GM23248 (cell line): ENCODE measurements at places on chromosomes 12 and 14. TPM values are rescaled to one million over a fixed set of nuclear protein-coding genes. Genes with fewer than 3 reads are reported as not detected.

GRCh38 chr14:71395636-71396035 is 488.4 kb downstream of the PCNX1 start:
- no peak for DNase-seq

GRCh38 chr12:60394665-60395064 is 798.8 kb downstream of the SLC16A7 start:
- peak; percentile 80 for DNase-seq

GRCh38 chr14:29030970-29031369 is 264.4 kb downstream of the FOXG1 start:
- no peak for DNase-seq

GRCh38 chr14:22375321-22375930 is 213.6 kb downstream of the DAD1 start:
- DNase-seq = peak; percentile 68

GRCh38 chr12:3725388-3726115 is 27.4 kb downstream of the CRACR2A start:
- peak; percentile 30 for DNase-seq

DNA sequence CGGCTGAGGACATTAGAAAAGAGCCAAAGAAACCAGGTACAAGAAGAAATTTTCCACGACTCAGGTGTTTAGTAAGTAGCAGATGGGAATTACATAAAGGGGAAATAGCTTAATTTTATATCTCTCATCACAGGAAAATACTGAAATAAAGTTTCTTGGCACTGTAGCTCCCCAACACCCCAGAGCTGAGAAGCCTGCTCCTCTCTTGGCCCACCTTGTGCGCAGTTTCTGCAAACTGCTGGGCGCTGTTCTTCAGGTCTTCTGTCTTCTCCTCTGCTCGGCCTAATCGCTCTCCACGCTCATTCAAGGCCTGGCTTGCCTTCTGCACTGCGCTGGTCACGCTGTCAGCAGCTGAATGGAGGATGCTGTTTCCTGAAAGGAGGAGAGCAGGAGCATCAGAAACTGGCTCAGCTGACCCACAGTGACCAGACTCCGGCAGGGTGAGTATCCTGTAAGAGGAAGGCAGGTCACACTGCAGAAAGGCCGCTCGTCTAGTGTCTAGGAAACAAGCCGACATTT is 184.9 kb upstream of the GZMB start:
- no peak for DNase-seq

GNB3 gene
- polyA plus RNA-seq = 1.5 and 2.2 TPM in 2 replicates

DNA sequence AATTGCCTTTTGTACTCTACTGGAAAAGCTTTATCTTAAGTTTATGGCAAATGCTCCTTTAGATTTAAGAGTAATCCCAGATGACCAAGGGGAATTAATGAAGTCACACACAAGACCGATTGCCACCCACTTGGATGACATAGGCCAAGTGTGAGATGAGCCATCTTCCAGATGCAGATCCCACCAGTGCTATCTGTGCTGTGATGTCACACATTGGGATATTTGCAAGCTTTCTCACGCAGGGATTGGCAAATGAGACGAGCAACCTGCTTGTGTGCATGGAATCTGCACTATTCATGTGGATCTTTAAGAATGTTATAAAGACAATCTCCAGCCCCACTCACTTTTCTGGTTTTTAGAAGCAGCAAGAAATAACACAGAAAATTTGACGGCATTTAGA is 602.1 kb upstream of the TMEM132C start:
- peak; percentile 82 for DNase-seq

DNA sequence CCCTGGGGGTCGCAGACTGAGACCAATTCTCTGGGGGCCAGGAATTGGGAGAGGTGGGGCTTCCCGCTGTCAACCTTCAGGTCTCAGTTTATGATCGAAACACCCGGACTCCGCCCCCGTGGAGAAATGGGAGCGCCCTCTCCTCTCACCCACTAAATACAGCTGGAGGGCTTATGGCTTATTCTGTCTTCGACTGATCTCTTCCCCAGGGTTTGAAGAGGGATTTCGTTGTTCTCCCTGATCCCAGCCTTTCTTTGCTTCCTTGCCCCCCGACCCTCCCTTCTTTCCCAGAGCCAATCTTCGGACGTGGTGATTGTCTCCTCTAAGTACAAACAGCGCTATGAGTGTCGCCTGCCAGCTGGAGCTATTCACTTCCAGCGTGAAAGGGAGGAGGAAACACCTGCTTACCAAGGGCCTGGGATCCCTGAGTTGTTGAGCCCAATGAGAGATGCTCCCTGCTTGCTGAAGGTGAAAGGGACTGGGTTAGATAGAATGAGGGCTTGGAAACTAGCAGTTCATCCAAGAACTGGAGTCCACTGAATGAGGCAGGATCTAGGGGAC is 607 bp downstream of the OS9 start:
- peak; percentile 46 for DNase-seq

LRFN5 gene
- 0.43 and 0.54 TPM in 2 replicates for polyA plus RNA-seq

ETFBKMT gene
- 2.6 and 4.3 TPM in 2 replicates for polyA plus RNA-seq

TAS2R7 gene
- polyA plus RNA-seq = not detected in 2 replicates

DNA sequence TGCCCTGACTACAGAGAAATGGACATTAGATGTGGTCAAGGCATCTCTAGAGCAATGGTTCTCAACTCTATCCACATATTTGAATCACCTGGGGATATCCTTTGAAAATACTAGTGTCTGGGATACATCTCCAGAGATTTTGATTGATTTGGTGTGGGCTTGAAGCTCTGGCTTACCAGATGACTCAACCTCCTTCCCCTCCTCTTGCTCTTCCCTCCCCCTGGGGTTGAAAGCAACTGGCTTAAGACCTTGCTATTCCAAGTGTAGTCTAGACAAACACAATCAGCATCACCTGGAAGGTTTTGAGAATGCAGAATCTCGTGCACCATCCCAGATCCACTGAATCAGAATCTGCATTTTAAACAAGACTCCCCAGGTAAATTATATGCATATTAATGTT is 183.8 kb downstream of the DAD1 start:
- no peak for DNase-seq

DNA sequence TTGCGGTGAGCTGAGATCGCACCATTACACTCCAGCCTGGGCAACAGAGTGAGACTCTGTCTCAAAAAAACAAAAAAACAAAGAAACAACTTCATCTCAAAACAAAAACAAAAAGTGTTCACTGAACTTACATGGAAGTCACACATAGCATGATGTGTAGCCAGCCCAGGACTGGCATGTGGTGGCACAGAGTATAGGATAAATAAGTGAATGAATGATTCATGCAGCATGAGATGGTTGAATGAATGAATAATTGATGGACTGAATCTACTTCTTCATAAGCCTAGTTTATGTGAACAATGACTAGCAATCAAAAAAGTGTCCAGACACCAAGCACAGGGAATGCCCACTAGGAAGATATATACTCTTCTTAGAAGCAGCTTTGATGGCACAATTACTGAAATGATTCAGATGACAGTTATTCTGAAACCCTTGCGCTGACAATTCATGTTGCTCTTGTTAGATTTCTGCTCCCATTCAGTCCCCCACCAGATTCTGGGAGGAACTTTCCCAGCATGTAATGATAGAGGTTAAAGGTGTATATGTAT is 31.6 kb upstream of the SERPINA6 start:
- no peak for DNase-seq

DNA sequence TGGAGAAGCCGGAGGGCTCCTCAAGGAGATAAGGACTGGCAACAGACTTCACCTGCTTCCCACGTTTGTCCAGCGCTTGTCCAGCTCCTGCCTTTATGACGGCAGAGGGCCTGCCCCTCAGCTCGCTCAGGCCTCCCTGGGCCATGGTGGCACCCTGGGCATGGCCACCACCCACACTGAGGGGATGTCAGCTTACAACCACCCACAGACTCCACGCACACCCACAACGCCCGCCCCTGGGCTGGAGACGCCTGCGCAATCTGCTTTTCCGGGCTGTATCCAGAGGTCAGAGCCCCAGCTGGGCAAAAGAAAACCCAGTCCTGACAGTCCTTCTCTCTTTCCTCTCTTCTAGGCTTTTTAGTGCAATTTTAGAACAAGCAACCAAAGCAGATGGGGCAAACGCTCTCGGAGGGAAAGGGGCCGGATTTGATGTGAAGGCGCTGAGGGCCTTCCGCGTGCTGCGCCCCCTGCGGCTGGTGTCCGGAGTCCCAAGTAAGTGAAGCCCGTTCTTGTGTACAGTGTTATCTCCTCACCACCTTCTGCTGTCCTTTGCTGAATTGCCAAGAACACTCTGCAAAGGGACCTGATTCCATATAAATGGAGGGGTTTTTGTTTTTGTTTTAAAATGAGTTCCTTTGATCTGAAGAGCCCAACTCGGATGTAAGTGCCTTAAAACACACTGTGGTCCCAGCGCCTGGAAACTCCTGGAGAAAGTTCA is 337.4 kb upstream of the FKBP4 start:
- no peak for DNase-seq

DNA sequence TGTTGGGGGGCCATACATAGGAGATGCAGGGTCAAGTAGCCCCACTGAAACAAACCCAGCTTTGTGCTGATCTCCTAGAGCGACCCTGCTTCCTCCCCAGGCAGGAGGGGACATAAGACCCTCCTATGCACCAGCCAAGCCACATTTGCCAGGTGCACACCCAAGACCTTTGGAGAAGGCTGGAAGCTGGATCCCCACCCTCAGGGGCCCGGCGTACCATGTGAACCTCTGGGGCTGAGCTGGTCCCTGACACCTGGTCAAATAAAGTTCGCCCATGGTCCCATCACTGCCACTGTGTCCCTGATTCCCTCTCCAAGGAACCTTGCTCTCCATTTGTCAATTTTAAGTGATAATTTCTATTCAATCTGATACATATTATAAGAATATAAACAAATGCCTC is 162.1 kb upstream of the VASH1 start:
- no peak for DNase-seq

GRCh38 chr14:97604731-97605130 is 807.5 kb downstream of the VRK1 start:
- DNase-seq = no peak

P2RX2 gene
- polyA plus RNA-seq = not detected in 2 replicates

DNA sequence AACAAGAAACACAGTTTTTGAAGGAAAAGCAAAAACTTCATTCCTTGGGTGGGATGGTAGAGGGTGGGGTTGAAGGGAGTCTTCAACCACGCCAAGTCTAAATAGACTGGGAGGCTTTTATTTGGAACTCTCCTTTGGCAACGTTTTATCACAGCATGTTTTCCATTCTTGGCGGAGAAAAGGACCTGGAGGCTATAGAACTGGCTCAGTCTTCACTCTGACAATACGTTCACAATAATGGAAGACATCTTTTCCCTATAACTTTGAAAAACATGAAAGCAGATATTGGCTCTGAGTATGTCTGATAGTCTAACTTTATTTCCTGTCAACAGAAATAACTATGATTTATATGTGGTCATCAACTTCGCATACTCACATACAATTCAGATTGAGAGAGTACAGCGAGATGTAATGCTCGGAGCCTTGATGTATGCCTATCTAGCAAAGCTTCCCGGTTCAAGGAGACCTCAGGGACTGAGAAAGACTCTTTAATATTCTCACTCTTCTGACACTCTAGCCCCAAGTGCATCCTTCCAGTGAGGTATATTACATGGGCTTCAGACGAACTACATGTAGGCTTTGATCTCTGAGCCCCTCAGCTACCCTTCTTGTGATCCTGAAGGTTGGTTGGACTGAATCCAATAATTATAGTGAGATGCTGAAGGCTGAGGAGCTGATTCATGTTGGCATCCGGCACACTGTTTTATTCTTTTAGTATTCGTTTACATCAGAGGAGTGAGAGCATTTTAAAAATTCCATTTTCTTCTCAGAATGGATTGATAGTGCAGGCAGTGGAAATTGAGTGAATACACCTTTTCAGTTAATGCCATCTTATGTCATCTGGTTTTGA is 14.0 kb downstream of the TMEM30B start:
- peak; percentile 46 for DNase-seq
